ENCODE measurements at places on chromosomes 13 and 19.

GRCh38 chr13:18739310-18739709, 442.3 kb downstream of the TUBA3C start:
- DNase-seq: no peak

GRCh38 chr13:40637643-40638042, 28.8 kb downstream of the FOXO1 start:
- DNase-seq: no peak

DNA sequence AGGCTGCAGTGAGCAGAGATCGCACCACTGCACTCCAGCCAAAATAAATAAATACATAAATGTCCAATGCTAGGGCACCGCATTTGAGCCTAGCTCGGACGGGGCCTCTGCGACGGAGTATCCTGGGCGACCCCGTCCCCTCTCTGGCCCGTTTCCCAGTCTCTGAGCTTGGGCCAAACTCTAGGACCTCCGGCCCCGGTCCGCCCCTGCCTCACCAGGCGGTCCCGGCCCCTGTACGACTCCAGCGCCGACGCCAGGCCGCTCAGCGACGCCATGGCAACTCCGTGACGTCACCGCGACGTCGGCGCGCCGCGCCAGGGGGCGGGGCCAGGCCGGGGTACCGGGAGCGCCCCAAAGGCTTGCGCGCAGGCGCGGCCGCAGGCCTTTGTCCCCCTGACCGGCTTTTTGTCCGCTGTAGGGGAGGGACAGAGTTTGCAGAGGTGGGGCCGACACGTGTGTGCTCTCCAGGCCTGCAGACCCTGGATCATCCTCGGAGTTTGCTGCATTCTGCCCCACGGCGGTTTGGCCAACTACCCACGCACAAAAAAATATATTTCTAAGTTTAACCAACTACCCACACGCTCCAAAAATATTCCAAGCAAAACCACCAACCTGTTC, at the start of gene PEX11G:
Gene PEX11G, minus strand, starts transcription at position 300 of the 618 bp plus-strand sequence. Its CDS starts 25 bp downstream, at position 275.
- peak; percentile 81 for DNase-seq

- DNase-seq: no peak
Observed at GRCh38 chr19:49389406-49389805, 1.4 kb downstream of the KASH5 start.

- no peak for DNase-seq
Observed at GRCh38 chr13:106683179-106683578, 115.2 kb upstream of the ARGLU1 start.

- DNase-seq: no peak
Observed at GRCh38 chr13:112455476-112456059, 79.4 kb downstream of the SPACA7 start.

GRCh38 chr13:93413972-93414717, 187.5 kb downstream of the GPC6 start:
- DNase-seq: no peak

- DNase-seq: no peak
Observed at GRCh38 chr19:7342143-7342542, 6.6 kb upstream of the ARHGEF18 start.

DNA sequence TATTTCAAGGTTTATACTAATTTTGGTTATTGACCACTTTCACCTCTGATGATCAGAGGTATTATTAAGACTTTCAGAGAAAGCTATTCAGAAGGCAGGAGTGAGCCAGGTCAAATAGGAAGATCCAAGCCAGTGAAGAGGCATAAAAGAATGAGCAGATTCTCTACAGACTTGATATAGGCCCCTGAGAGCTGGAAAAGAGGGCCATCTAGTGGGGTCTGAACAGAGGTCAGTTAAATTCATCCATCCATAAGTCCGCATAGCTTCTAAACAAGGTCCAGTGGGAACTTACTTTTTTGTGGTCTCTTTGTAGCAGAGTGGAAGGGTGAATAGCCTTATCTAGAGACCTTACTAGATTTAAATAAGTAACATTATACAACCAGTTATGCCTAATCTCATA, 126.6 kb upstream of the UFM1 start:
- peak; percentile 40 for DNase-seq
